ENCODE measurements at places on chromosomes 6 and 20.

DNA sequence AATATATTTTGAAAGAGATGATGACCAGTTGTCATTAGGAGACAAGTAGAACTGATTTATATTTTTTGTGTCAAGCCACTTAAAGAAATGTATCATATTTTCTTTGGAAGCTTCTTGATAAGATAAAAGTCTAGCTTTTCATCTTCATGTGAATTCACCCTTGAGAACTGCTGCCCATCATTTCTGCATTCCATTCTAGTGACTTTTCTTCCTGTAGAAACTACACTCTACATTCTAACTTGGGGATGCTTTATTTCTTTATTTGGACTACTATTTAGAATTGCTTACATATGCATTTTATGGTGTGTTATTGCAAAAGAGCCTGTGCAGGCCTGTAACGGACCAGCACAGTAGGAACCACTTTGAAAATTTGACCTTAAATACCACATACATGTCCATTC lies 335.0 kb upstream of the KCNQ5 start:
- DNase-seq, result no peak

GRCh38 chr6:68722891-68723527 lies 87.9 kb downstream of the ADGRB3 start:
- DNase-seq, result no peak

GRCh38 chr20:57611586-57612311 lies 8.5 kb downstream of the ZBP1 start:
- DNase-seq, result peak; percentile 5

- no peak for DNase-seq
These were observed 60.5 kb upstream of the SLC22A23 start for GRCh38 chr6:3517350-3517749.

- no peak for DNase-seq
These were observed 584.7 kb upstream of the SLC35B3 start for GRCh38 chr6:9020001-9020400.

GRCh38 chr6:9675122-9675521 lies 739.8 kb downstream of the TFAP2A start:
- DNase-seq, result no peak

Measured in GM10248 (cell line).